HTR-8/SVneo (cell line): ENCODE measurements at places on chromosomes 3 and 15.

DNA sequence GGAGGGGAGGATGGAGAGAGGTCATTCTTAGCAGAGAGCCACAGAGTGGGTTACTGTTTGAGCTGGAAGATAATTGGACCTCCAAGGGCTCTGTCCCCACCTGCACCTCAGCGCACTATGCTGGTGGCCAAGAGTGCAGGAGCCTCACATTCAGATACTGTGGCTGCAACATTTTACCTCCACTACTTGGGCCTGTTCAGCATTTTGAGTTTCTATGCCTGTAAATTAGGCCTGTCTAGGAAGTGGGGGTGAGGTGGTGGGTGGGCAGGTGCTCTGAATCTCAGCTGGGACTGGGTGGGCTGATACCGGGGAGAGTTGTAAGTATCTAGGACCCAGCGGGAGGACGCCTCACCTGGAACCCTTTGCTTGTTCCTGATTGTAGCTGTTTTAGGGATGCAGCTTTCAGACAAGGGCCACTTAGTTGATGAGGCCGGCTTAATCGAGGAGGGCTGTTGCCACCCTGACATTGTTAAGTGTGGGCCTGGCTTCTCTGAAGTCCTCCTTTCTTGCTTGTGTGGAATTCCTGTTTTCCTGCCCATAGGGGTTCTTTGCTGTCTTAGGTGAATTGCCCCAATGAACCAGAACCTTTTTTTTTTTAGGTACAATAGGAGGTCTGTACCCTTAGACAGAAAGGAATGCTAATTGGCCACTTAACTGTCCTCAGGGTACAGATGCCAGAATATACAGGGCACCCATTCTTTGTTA, 83.8 kb downstream of the SMAD3 start:
- no peak for DNase-seq

DNA sequence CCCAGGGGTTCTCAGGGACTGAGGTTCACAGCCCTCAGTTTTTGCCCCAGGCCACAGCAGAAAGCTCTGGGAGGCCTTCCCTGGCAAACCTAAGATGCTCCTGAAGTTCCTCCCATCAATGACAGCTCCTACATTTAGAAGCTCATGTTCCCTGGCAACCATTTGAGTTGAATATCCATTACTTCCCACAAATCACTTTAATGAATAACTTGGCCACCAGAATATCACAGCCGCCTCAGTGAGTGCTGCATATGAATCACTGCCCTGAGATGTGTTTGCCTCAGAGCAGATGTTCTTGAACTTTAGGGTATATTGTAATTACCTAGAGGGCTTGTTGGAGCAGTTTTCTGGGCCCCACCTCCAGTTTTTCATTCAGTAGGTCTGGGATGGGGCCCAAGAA, 27.4 kb downstream of the SLCO2A1 start:
- no peak for DNase-seq

DNA sequence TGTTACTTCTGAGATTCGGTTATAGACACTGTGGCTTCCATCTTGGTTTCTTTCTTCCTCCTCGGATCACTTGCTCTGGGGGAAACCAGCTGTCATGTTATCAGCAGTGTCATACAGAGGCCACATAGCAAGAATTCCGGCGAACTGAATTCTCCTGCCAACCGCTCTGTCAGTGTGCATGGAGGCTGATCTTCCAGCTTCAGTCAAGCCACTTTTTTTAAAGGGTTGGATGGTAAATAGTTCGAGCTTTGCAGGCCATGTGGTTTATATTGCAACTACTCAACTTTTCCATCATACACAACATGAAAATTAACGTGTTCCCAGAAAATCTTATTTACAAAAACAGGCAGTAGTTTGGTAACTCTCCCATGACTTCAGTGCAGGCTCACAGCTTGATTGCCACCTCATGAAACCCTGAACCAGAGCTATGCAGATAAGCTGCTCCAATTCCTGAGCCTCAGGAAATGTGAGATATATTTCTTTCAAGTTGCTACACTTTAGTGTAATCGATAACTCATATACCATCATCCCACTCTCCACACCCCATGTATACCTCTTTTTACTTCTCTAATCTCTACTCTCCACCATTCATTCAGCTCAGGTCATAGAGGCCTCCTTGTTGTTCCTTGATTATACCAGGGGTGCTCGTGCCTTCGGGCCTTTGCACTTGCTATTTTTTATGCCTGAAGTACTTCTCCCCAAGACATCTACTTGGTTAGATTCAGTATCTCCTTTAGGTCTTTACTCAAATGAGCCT, 7.2 kb downstream of the RPL22L1 start:
- no peak for DNase-seq

DNA sequence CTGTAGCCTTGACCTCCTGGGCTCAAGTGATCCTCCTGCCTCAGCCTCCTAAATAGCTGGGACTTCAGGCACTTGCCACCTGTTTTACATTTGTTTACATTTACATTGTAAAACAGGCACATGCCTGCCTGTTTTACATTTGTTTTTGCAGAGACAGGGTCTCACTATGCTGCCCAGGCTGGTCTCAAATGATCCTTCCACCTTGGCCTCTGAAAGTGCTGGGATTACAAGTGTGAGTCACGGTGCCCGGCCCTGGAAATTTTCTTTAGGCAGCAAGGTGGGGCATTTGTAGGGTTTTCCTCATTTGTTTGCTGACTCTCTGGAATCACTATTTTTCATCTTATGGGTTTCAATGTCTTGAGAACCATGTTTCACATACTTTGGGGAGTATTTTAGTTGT, 25.0 kb downstream of the PIF1 start:
- DNase-seq = no peak

DNA sequence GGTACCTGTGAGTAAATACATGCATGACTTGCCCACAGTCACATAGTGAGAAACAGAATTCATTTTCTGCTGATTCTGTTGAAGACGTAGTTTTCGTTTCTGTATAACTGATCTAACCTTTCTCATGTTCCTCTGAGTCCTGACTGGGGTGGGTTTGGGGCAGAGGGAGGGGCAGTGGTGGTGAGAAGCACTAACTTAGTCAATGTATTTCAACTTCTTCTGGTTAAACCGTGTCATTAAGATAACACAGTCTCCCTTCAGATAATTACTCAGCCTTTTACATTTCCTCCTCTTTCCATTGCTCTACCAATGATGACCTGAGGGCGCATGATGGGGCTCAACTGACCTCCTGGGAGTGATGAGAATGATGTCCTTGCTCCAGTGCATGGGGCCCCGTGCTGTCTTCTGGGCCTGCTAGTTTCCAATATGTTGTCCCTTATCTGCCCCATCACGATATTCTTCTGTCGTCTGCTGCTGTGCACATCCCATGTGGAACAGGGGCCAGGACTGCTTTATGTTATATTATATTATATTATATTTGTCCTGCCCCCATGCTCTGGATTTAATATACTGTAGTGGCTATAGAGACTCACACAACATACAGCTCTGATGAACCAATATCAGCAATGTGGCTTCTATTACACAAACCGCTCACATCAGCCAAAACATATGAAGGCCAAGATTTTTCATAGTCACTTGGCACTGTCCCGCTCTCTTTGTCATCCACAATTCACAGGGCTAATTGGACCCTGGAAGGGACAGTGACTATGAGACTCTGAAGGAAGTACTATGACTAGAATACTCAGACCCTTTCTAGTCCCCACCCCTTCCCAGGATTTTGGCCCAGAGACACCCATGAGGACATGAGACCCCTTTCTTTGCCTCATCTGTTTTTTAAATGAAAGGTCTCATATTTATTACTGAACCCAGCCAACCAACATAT, 407.1 kb upstream of the MCTP2 start:
- no peak for DNase-seq

- DNase-seq = no peak
These were observed 10.4 kb upstream of the ZFYVE19 start for GRCh38 chr15:40796512-40796911.

DNA sequence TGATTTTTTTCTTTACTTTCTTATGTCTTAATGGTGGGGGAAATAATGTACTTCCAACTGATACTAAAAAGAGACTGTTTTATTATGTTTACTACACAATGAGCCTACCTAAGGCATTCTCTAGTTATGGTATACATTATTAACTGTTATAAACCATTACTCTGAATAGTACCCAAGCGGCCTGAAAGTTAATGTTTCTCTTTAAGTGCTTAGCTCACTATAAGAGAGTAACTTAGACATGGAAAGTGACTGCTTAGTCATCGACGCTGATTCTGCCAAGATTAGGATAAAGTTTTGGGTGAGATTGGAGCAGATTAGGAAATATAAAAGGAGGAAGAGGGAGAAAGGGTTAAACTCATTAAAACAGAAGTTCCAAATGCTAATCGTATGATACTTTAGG, 365.0 kb downstream of the NLGN1 start:
- no peak for DNase-seq

- DNase-seq = no peak
These were observed 46.4 kb upstream of the TSEN2 start for GRCh38 chr3:12437861-12438260.

DNA sequence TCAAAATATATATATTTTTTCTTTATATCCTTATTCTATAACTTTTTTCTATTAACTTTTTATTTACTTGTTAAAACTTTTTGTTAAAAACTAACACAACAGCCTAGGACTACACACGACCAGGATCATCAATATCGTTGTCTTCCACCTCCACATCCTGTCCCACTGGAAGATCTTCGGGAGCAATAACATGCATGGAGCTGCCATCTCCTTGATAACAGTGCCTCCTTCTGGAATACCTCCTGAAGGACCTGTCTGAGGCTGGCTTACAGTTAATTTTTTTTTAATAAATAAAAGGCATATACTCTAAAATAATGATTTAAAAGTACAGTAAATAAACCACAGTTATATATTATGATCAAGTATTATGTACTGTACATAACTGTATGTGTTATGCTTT, 58.9 kb downstream of the SFMBT1 start:
- no peak for DNase-seq

GRCh38 chr3:132726341-132726823, 4.2 kb upstream of the NPHP3 start:
- DNase-seq = peak; percentile 19

DNA sequence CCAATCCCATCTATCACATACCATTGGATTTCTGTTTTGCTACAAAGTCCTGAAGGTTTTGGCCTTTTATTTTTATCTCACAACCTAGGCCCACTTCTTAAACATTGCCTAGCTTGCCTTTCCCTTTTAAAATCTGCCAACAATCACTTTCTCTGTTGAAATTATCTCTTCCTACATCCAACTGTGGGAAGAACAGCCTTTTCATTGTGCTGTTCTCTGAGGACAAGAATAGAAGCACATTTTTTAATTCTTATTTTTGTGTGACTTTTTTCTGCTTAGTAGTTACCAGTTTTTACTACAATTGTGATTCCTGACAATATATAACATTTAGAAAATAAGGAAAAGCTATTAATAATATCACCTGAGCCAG, 159.2 kb downstream of the CNTN6 start:
- DNase-seq = no peak

- DNase-seq = no peak
These were observed 2.7 kb downstream of the UQCC5 start for GRCh38 chr3:52539010-52539653.

- no peak for DNase-seq
These were observed 131.4 kb downstream of the ADAMTS17 start for GRCh38 chr15:100210338-100210737.

DNA sequence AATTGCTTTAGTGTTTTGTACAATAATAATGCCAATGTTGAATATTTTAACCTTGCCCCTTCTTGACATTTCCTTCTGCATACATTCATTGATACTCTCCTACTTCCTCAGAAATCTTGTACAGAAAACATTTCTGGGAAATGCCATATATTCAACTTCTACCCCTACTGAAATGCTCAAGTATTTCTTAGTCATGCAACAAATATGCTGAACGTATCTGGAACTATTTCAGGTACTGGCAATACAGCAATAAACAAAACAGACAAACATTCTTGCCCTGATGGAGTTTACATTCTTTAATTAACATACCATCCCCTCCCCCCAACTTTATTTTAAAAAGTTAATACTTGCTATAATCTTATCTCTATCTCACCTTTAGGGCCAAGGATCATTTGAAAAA, 147.2 kb downstream of the STAG1 start:
- no peak for DNase-seq

- no peak for DNase-seq
These were observed 28.0 kb upstream of the SUCNR1 start for GRCh38 chr3:151845306-151845905.

GRCh38 chr3:196087906-196088305, 6.0 kb upstream of the TFRC start:
- no peak for DNase-seq

DNA sequence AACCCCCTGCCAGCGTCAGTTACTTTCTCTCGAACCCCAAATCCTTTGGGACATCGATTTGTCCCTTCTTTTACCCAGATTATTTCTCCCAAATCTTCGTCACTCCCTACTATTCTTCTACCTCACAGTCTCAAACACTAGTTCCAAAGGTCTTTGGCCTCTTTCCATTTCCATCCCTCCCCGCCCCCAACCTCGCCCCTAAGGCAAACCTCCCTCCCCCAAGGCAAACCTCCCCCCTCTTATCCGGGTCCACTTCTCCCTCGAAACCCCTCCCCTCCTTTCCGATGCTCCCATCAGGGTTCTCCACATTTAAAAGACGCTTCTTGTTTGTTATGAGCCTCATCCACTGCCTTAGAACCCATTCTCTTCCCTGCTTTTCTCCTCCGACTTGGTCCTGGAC, 583 bp downstream of the EAF1 start:
- no peak for DNase-seq

- DNase-seq = peak; percentile 75
These were observed 34.3 kb downstream of the ZMAT3 start for GRCh38 chr3:179037351-179037750.

DNA sequence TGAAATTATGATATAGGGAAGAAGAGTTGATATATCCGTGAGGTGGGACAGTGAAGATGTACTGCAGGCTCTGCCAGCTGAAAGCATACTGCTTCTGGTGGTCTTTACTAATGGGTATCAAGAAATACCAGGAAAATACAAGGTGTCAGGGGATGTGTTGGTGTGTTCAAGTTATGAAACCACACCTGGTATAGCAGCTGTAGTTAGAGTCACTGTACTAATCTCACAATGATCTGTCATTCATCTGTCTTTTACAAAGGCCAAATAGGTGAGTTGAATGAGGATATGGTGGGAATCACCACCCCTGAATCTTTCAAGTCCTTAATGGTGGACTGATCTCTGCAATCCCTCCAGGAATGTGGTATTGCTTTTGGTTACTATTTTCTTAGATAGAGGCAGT, 152.7 kb downstream of the NFKBIZ start:
- DNase-seq = no peak

DNA sequence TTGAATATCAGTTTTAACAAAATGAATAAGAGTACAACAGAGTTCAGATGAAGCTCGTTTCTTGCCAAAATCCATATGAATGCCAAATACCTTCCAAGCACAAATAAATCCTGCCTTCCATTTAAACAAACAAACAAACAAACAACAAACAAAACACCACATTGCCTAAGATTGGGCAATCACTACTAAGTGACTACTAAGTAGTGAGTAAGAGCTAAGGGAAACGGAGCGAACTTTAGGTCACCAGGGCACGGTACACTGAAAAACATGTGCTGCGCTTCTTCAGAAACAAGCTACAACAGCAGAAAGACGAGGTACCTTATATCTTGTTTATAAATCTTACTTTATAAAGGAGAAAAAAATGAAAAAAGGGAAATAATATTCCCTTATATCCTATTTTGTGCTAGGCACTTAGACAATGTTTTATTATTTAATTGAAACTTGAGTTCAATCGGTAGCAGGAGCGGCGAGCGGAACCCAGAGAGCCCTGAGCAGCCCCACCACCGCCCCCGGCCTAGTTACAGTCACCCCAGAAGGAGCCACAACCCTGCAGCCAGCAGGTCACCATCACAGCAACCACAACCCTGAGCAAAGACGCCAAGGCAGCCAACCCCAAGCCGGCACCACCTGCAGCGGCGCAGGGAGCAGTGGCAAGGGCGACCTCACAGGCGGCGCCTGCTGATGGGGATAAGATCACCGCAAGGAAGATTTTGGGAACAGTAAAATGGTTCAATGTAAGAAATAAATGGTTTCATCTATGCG, 216.9 kb downstream of the ZBTB20 start:
- DNase-seq = no peak
